ENCODE measurements at places on chromosomes 2 and 18. TPM values are rescaled to one million over a fixed set of nuclear protein-coding genes. Genes with fewer than 3 reads are reported as not detected.

GRCh38 chr2:238586931-238587775, 160.4 kb downstream of the ASB1 start:
- H3K4me3 ChIP-seq, result no peak overlapping the region
- H3K36me3 ChIP-seq, result no peaks in the 10 kb centered on the region

GRCh38 chr2:11406958-11407381, 59.0 kb downstream of the E2F6 start:
- no peaks in the 10 kb centered on the region for H3K36me3 ChIP-seq
- DNase-seq, result no peak
- no peaks in the 10 kb centered on the region for H3K27me3 ChIP-seq
- H3K4me1 ChIP-seq, result peaks cover 29% of the 10 kb centered on the region
- peak overlapping the region; percentile 69 for H3K27ac ChIP-seq
- no peak overlapping the region for H3K4me3 ChIP-seq

GRCh38 chr2:94622113-94622618, 249.1 kb upstream of the TEKT4 start:
- H3K27ac ChIP-seq, result no peak overlapping the region
- H3K4me1 ChIP-seq, result no peaks in the 10 kb centered on the region

DNA sequence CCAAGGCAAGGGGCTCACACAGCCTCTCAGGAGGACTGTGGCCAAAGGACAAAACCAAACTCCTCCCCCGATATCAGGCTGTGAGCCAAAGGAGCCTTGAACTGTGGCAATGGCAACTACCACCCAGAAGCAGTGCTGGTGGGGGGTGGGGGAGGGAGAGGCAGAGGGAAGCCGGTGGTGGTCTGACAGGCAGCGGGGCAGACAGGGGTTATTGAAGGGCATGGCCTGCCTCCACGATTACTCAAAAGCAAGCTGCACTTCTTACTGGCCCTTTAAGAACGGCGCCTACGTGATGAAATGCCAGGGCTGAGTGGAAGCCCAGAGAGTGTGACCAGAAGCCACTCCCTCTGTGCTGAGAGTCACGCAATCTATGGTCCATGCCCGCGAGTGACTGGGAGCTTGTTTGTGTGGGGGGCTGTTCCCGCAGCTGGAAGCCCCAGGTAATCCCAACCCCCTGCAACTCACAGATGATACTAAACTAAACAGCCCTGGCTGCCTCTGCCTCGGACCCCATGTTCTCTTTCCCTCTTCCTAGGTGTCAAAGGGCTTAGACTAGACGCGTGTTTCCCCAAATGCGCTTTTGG, 128.2 kb upstream of the CXCR4 start:
- H3K27me3 ChIP-seq, result no peaks in the 10 kb centered on the region
- no peak overlapping the region for H3K27ac ChIP-seq
- peaks cover 18% of the 10 kb centered on the region for H3K4me1 ChIP-seq

GRCh38 chr2:111986116-111986900, 68.8 kb upstream of the TMEM87B start:
- DNase-seq, result no peak
- no peak overlapping the region for H3K4me3 ChIP-seq
- no peaks in the 10 kb centered on the region for H3K27me3 ChIP-seq
- no peaks in the 10 kb centered on the region for H3K4me1 ChIP-seq

- no peaks in the 10 kb centered on the region for H3K27me3 ChIP-seq
- DNase-seq, result no peak
- H3K27ac ChIP-seq, result no peak overlapping the region
- H3K4me1 ChIP-seq, result no peaks in the 10 kb centered on the region
- H3K36me3 ChIP-seq, result no peaks in the 10 kb centered on the region
Observed at GRCh38 chr18:24964216-24964615, 387.8 kb downstream of the ZNF521 start.

DNA sequence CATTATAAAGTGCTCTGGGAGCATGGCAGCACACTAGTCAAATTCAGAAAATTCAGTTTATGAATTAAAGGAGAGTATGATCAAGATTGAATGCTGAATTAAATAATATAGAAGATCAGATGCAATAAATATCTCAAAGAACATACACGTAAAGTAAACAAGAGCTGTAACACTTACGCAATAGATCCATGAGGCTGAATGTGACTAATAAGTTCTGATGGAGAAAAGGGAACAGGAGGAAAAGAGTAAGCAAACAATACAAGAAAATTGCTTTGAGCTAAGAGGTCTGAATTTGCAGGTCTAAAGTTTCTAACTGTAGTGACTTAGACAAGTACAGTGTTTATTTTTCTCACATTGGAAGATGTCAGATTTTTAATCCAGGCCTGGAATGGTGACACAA, 646.7 kb upstream of the ZNF804A start:
- H3K4me3 ChIP-seq, result no peak overlapping the region
- DNase-seq, result no peak
- H3K27me3 ChIP-seq, result no peaks in the 10 kb centered on the region

DNA sequence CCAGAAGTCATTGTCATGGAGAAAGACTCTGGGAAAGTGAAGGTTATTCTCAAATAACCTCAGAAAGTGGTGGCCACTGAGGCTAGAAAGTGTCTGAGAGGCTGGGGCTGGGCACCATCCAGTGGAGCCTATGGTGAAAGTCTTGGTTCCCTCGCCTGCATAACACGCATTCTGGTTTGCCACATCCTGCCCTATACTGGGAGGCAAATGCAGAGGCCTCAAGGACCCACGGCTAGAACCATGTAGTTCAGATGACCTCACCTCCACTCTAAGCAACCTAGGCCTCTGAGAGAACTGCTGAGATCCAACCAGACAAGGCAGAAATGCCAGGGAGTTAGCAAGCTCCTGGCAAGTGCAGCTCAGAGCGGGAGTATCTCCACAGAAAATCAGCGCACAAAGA, 5.1 kb downstream of the ITGB6 start:
- no peak overlapping the region for H3K4me3 ChIP-seq
- DNase-seq, result no peak
- H3K27me3 ChIP-seq, result no peaks in the 10 kb centered on the region
- no peak overlapping the region for H3K27ac ChIP-seq
- H3K4me1 ChIP-seq, result no peaks in the 10 kb centered on the region

Gene DYTN
- not detected for total RNA-seq

Gene HES6
- total RNA-seq, result 10.4 TPM

Gene RAB6D
- total RNA-seq, result not detected

Gene DYNAP
- not detected for total RNA-seq

Gene HDAC4
- total RNA-seq, result 88.8 TPM

Gene C2orf74
- 18.7 TPM for total RNA-seq

Gene SLC14A1
- 1.6 TPM for total RNA-seq

Measured in esophagus muscularis mucosa (tissue), 4 donors.